ENCODE measurements at places on chromosomes 5 and 9. TPM values are rescaled to one million over a fixed set of nuclear protein-coding genes. Genes with fewer than 3 reads are reported as not detected.

- no peaks in the 10 kb centered on the region for H3K36me3 ChIP-seq
- H3K27ac ChIP-seq = no peak overlapping the region
- H3K4me1 ChIP-seq = no peaks in the 10 kb centered on the region
- no peak overlapping the region for H3K4me3 ChIP-seq
- no peak for DNase-seq
- H3K27me3 ChIP-seq = no peaks in the 10 kb centered on the region
These were observed 271.2 kb upstream of the TMEM161B start for GRCh38 chr5:88539693-88540365.

DNA sequence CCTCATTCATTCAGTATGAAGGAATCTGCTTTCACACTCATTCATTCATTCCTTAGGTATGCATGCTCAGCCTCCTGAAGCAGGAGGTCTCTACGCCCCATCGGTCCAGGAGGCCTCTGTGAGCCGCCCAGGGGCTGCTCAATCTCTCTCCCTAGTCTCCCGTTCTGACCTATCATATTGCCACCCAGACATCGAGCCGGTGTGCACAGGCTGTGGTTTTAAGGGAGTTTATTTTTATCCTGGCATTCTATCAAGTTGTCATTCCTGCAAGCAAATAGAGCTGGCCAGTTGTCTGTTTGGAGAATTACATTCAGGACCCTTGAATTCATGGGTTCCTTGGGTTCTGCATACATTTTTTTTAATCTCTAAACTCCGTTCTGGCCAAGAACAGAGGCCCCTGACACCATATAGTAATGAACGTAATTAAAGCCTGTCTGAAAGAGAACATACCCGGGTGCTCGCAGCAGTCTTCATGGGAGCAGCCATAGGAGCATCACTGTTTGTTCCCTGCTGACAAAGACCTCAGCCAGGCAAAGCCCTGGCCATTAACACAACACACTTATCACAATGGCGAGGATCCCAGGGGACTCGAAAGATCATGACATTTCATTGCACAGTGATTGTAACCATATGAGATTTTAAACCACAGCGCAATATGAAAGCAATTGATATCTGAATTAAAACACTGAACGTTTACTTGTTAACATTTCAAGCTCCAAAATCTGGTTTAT, 80.9 kb downstream of the ADAMTS16 start:
- H3K27ac ChIP-seq = no peak overlapping the region
- DNase-seq = no peak
- no peaks in the 10 kb centered on the region for H3K4me1 ChIP-seq
- H3K36me3 ChIP-seq = no peaks in the 10 kb centered on the region

The HTR1A gene
- not detected for total RNA-seq

The ZNF366 gene
- total RNA-seq = 0.18 TPM

GRCh38 chr9:91536211-91536691, 112.6 kb upstream of the NFIL3 start:
- no peaks in the 10 kb centered on the region for H3K27me3 ChIP-seq
- no peaks in the 10 kb centered on the region for H3K4me1 ChIP-seq
- no peaks in the 10 kb centered on the region for H3K36me3 ChIP-seq
- no peak overlapping the region for H3K27ac ChIP-seq
- DNase-seq = no peak

DNA sequence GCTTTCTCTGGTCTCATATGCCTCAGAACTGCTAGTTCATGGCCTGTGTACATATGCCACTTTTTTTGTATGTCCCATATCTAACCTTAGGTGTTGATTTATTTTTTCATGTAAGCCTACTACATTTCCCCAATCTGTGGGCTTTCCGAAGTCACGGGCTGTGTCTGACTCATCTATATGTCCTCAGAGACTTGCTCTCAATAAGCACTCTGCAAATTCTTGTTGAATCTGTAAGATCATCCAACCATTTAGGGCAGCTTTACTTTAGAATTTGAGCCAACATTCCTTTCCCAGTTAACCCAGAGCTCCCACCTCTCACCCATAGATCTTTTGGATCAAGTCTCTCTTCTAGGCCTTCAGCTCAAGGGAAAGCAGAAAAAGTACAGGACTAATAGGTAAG, 263.4 kb downstream of the SEC61B start:
- no peak overlapping the region for H3K4me3 ChIP-seq
- no peak overlapping the region for H3K27ac ChIP-seq
- H3K36me3 ChIP-seq = no peaks in the 10 kb centered on the region
- no peaks in the 10 kb centered on the region for H3K4me1 ChIP-seq
- no peaks in the 10 kb centered on the region for H3K27me3 ChIP-seq
- no peak for DNase-seq

- no peaks in the 10 kb centered on the region for H3K4me1 ChIP-seq
- no peak overlapping the region for H3K27ac ChIP-seq
- no peaks in the 10 kb centered on the region for H3K36me3 ChIP-seq
These were observed 182.3 kb upstream of the MAST4 start for GRCh38 chr5:66413931-66414330.

Data from GM12878 (cell line).